ENCODE measurements at places on chromosomes 5 and 9.

DNA sequence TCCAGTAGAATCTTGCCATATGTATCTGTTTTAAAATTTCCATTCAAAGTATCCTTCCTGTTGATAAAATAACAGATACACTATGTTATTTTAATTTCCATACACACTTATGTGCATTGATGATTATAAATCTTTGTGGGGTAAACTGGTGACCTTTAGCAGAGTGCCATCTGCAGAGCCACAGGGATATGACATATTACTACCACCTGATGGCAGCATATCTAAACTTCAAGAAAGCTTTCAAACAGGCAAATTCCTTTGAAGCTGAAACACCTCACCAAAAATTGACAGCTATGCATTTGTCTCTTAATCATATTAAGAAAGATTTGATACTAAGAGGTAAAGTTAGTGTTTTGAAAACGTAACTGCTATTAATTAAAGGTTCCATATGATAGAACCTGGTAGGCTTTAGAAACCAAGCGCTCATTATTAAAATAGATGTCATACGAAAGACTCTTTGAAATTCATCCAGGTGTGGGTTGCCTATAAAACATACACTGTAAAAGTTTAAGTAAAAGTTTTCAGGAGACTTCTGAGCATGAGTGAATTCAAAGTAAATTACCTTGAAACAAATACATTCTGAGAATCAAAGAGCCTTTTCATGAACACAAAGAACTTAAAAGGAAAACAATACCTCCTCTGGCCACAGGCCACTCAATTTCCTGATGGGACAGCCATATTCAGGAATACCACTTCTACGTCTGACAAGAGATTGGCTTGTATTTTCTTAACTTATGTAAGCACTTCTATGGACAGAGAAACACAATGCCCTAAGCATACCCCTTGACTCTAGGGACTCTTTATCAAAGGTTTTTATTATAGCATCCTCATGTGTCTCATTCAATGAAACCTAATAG is 93.3 kb downstream of the KIAA0825 start:
- DNase-seq = peak; percentile 37

- DNase-seq = no peak
Observed at GRCh38 chr9:107177243-107177839, 105.7 kb upstream of the RAD23B start.

- no peak for DNase-seq
Observed at GRCh38 chr9:128231638-128232527, 28.7 kb downstream of the DNM1 start.

- DNase-seq = no peak
Observed at GRCh38 chr5:135729321-135729786, 105.1 kb upstream of the SLC25A48 start.

GRCh38 chr9:137244486-137245449 is 3.7 kb downstream of the TUBB4B start:
- no peak for DNase-seq

- no peak for DNase-seq
Observed at GRCh38 chr9:3931058-3931457, 368.8 kb downstream of the GLIS3 start.

DNA sequence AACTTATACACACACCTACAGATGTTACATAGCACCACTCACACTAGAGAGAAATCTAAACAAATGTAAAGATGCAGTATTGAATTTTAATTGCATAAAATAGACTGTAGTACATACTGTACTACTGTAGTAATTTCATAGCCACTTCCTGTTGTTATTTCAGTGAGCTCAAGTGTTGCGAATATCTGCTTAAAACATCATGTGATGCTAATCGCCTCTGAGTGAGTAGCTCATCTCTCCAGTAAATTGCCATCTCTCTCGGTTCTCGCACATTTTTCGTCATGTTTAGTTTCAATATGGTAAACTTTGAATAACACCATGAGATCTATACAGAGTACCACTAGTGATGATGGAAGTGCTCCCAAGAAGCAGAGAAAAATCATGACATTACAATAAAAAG is 22.0 kb upstream of the ARHGEF28 start:
- DNase-seq = no peak

DNA sequence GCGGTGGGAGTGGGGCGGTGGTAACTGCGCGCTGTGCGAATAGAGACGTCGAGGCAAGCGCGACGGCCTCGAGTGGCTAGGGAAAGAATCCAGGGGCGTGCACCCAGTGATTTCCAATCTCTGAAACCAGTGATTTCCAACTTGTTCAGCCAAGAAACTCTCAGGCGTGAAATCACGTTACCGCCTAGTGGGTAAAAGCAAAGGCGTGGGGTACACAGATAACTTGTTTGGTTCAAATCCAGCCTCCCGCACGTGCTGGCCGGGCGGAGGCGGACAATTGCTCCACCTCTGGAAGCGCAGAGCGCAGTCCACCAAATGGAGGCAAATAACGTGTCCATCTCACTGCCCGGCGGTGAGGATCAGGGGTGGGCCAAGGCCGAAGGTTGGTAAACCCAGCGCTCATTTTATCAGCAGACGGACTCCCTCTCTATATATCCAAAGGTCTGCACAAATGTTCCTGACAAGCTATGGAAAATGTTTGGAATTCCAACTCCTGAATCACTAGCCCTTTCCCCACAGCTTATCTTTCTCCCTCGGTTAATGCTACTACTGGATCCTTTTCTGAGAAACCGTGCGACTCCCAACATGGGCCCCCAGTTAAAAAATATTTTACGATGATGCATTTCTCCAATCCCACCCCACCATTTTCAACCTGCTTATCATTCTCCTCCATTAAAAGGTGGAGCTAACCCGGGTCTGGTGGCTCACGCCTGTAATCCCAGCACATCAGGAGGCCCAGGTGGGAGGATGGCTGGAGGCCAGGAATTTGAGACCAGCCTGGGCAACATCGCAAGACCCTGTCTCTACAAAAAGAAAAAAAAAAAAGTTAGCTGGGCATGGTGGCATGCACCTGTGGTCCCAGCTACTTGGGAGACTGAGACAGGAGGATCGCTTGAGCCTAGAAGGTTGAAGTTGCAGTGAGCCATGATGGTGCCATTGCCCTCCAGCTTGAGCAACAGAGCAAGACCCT is 950 bp upstream of the FNBP1 start:
- DNase-seq = peak; percentile 50

DNA sequence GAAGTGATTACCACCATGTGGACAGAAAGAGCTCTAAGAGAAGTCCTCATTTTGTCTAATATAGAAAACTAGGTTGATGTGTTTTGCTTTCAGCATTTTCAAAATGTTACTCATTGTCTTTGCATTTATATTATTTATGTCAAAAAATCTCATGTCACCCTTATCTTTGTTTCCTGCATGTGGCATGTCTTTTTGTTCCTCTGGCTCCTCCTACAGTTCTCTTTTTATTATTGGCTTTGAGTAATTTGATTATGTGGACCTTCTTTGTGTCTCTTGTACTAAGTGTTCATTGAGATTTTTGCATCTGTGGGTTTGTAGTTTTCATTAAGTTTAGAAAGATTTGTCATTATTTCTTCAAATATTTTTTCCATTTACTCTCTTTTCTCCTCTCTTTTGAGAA is 58.8 kb downstream of the GNG10 start:
- no peak for DNase-seq

DNA sequence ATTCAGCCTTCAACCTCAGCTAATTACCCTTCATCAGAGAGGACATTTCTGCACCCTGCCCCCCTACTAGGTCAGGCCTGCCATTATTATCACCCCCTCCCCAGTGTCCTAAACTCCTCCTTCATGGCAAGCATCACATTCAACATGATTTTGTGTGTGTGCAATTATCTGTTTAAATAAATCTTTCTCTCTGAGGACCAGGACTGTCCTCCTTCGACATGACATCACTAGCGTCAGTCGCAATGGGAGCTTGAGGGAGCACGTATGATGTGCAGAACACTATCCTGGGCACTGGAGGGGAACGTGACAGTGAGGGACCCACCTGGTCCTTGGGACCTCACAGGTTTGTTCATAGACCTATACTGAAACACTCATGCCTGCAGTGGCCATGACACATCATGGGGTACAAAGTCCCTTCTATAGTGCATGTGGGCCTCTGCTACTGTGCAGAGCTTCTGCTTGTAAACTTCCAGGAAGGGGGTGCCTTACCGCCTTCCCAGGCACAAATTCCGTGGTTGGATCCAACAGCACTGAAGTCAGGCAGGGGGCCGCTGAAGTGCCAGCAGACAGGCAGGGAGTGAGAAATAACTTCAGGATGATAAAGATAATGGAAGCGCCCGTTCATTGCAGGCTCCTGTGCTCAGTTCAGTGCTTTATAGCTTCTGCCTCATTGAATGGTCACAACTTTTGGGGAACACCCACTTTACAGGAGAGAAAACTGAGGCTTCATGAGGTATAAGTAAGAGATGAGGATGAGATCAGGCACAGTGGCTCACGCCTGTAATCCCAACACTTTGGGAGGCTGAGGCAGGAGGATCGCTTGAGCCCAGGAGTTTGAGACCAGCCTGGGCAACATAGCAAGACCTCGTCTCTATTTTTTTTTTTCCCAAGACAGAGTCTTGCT is 36.0 kb upstream of the STXBP1 start:
- peak; percentile 75 for DNase-seq

DNA sequence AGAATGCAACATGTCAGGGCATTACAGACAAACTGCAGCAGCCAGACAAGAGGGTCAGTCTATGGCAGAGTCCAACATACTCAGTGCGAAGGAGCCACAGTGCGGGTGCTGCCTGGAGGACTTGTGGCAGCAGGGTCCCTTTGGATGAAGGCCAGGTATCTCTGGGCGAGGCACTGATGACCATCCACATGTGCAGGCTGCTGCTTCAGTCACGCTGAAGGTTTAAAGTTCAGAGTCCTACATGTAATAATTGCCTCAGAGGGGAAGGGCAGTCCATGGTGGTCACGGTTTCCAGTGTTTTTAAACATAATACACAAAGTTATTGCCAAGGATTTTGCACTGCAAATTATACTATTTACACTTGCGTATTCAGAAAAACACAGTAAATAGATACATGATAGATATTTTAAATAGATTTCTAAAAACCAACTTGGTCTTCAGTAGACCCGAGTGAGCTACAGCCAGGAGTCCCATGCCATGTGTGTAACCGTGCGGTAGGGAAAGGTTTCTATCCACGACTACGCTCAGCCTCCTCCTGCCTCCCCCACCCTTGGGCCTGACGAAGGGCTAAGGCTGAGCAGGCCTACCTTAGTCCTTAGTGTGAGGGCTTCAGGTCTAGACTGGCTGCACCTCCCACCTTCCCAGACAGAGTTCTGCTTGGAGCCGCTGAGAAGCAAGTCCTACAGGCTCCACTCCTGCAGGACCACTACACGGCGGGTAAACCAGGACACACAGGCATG is 76.2 kb downstream of the GPR21 start:
- peak; percentile 79 for DNase-seq

- DNase-seq = no peak
Observed at GRCh38 chr9:135983208-135984071, 22.3 kb upstream of the UBAC1 start.

GRCh38 chr9:36214571-36214970 is 23.9 kb downstream of the CLTA start:
- DNase-seq = no peak

GRCh38 chr9:27355166-27355565 is 58.2 kb upstream of the EQTN start:
- no peak for DNase-seq

DNA sequence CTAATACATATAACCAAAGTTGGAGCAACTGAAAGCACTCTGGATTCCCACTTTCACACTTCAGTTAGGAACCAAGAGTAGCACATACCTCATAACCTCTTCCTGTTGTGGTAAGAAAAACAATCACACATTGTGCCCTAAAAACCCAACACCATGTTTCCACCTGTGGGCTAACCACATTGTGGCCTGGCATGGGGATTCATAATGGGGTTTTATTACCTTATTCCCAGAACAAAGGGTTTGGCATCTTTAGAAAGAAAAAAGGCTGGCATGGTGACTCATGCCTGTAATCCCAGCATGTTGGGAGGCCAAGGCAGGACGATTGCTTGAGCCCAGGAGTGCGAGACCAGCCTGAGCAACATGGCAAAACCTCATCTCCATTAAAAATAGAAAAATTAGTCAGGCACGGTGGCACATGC is 60.6 kb downstream of the HSD17B3 start:
- no peak for DNase-seq

DNA sequence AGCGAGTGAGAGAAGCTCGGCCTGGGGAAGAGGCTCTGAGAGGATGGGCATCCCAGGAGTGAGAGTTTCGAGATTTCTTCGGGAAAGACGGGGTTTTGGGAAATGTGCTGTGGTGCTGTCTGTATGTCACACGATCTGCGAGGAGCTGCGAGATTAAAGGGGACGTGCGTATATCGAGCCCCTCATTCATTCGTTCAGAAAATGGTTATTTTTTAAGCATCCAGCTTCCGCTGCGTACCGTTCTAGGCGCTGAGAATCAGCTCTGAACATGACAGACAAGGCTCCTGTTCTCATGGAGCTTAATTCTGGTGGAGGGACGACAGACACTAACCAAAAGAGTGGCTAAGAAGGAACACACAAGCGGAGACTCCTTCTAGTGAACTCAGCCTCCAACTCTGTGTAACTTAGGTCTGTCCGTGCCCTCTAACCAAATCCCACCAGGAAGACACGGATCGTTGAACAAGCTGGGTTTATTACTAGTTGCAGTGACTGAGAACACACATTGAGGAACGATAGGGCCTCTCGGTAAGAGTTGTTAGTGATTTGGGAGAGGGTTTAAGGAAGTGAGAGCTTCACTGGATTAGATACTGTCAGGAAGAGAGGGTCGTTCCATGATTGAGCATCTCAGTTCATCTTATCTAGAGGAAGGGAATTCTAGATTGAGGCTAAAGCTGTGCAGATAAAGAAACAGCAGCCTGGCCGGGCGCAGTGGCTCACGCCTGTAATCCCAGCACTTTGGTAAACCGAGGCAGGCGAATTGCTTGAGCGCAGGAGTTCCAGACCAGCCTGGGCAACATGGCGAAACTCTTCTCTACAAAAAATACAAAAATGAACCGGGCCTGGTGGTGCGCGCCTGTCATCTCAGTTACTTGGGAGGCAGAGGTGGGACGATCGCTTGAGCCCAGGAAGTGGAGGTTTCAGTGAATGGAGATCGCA is 1.0 kb upstream of the FBXW11 start:
- DNase-seq = no peak

DNA sequence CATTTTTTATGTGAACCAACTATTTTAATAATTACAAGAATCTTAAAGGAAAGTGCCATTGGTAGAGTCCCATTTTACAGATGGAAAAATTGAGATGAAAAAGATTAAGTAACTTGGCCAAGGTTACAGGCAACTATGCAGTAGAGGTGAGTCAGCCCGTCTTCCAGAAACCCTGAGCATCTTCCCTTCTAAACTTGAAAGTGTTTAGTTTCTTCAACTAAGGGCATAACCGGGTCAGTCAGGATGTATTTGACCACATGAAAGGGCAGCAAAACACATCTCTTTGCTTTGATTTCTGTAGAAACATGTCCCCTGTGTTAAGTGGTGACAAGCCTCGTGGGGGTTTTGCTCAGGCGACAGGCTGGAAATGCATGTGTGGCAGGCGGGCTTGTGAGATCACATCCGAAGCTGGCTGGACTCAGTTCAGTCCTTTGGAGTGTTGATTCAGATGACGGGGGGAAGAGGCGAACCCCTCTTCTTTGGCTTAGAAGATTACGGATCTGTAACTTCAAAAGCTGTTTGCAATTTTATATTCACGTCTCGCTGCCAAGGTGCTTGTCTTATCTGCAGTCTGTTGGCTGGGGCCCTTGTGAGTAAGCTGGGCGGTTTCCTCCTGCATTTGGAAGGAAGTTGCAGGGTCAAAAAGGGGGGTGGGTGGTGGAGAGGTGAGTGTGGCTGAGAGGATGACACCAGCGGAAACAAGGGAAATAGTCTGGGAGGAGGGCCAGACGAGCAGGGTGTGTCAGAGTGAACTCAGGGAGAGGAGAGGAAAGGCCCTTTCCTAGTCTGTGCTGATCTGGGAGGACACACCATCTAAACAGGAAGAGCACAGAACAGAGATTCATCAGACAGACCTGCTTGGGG is 78.9 kb upstream of the RPS23 start:
- no peak for DNase-seq

- DNase-seq = no peak
Observed at GRCh38 chr5:107319901-107320300, 350.8 kb downstream of the EFNA5 start.

All from HuH-7 (cell line).